NCI-H2081 treated with DMSO at 0.1 percent for 48 hours (cell line): ENCODE measurements at places on chromosomes 12 and 14.

DNA sequence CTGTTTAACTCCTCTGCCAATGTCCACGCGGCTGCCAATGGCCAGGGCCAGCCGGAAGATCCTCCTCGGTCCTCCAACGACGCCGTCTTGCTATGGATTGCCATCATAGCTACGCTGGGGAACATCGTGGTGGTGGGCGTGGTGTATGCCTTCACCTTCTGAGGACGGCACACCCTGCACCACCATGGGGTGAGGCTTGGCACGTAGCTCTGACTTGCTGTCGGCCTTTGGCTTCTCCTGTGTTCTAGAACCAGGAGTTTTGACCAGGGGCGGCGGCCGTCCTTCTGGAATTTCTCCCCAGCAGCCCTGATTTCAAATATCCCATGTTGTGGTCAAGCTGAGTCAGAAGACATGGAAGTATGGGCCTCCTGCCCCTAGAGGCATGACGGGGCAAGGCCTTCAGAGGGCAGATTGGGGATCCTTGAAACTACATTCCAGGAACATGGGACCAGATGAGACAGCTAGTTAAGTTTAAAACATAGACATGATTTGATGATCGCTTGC lies 47.5 kb downstream of the C14orf132 start:
- no peak for DNase-seq

- DNase-seq = peak; percentile 55
Observed at GRCh38 chr12:132144115-132144809, at the start of the genes DDX51 and NOC4L. DDX51 (minus strand) TSS chr12:132144319; CDS start chr12:132144296, 23 bp downstream. NOC4L (plus strand) TSS chr12:132144457; CDS start chr12:132144489, 32 bp downstream.

- no peak for DNase-seq
Observed at GRCh38 chr12:104551313-104551931, 94.7 kb downstream of the CHST11 start.

GRCh38 chr14:94217116-94217515 lies 43.0 kb downstream of the PPP4R4 start:
- no peak for DNase-seq

GRCh38 chr14:95855606-95856005 lies 21.0 kb upstream of the TUNAR start:
- no peak for DNase-seq

GRCh38 chr12:54026640-54027441 lies 1.4 kb upstream of the HOXC6 start:
- DNase-seq = no peak

GRCh38 chr12:64625243-64626077 lies 15.2 kb downstream of the RASSF3 start:
- DNase-seq = no peak

- no peak for DNase-seq
Observed at GRCh38 chr14:66105815-66106214, 380.4 kb upstream of the CCDC196 start.

DNA sequence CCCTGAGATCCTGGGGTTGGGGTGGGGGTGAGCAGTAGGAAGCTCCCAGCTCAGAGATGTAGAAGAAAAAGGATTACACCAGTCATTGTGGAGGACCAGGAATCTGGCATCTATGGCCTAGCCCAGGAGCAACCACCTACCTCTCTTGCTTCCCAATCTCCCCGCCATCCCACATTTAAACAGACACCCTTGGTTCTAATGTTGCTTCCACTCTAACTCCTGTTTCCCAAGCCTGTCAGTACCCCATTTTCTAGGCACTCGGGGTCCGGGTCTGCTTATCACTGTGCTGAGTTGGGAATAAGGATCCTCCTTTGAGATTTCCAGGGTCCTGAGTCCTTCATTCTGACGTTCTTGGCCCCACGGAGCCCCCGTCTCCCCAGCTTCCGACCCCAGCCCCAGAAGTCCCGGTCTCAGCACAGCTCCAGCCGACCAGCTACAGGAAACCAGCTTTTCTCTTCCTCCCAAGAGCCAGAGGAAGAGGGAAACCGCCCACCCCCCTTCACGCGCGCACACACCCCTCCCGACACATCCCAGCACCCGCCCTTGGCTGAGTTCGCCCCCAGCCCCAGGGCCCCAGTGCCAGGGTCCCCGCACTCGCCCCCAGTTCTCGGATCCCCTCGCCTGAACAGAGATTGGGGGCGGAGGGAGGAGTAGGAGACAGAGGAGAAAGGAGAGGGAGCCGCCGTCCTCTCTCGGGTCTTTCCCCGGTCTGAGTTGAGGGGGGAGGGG lies 1.2 kb downstream of the ITGA5 start:
- DNase-seq = no peak

GRCh38 chr12:96882862-96883261 lies 24.2 kb upstream of the NEDD1 start:
- DNase-seq = no peak

GRCh38 chr14:53696217-53696965 lies 260.2 kb downstream of the BMP4 start:
- no peak for DNase-seq

DNA sequence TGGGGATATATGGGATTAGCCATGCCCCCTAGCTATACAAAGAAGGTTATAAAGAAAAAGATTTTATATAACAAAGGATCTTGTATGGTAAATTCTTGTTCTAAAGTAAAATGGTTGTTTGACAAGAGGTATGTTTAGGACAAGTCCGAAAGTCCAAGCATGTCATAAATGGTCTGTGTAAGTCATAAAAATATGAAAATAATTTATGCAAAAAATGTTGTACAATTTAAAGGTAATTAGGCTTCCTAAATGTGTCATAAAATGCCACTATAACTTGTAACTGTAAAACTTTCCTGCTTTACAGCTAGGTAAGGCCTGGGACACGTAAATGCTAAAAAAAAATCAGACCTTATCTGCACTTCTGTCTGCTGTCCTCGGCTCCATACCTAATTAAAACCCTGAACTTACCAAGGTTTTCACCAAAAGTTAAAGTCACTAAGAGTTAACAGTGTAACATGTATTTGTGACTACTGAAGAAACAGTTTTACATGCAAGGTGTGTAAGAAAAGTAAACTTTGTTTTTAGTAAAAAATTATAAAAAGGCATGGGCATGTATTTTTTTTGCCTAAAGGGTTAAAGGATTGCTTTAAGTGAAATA lies 110.0 kb upstream of the RESF1 start:
- DNase-seq = no peak

DNA sequence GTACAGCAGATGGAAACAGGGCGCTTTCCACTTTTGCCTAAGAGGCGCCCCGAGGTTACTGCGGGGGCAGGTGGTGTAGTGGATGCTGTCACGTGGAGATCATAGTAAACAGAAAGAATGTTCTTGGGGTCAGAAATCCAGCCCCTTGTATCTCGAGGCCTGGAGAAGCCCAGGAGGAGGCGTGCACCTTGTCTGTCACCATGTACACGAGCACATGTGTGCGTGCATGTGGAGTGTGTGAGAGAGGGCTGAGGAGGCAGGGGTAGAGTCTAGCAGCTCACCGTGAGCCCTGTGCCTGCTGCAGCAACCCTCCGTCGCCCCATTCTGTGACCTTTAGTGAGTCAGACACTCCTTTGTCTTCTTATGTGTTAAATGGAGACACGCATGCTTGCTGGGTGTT lies 59.0 kb downstream of the CACNA1C start:
- DNase-seq = no peak

GRCh38 chr14:69624136-69624535 lies 12.7 kb downstream of the SUSD6 start:
- no peak for DNase-seq

GRCh38 chr12:29983851-29984250 lies 200.1 kb upstream of the TMTC1 start:
- no peak for DNase-seq

- DNase-seq = no peak
Observed at GRCh38 chr12:6347367-6348338, 5.8 kb upstream of the TNFRSF1A start.

GRCh38 chr14:75150150-75150549 lies 23.3 kb upstream of the NEK9 start:
- no peak for DNase-seq

DNA sequence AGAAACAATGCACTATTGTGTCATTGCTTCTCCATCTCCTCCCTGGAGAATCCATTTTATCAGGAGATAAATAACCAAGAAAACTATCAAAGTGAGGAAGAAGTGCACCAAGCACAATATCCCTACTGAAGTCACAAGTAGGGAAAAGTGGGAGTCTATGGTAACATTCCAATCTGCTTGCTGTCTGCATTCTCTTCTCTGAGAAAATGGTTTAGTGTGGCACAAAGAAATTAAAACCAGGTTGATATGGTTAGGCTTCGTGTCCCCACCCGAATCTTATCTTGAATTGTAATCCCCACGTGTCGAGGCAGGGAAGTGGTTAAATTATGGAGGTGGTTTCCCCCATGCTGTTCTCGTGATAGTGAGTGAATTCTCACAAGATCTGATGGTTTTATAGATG lies 209.7 kb downstream of the PRKD1 start:
- no peak for DNase-seq

GRCh38 chr14:60655119-60655897 lies 6.0 kb upstream of the SIX1 start:
- no peak for DNase-seq

DNA sequence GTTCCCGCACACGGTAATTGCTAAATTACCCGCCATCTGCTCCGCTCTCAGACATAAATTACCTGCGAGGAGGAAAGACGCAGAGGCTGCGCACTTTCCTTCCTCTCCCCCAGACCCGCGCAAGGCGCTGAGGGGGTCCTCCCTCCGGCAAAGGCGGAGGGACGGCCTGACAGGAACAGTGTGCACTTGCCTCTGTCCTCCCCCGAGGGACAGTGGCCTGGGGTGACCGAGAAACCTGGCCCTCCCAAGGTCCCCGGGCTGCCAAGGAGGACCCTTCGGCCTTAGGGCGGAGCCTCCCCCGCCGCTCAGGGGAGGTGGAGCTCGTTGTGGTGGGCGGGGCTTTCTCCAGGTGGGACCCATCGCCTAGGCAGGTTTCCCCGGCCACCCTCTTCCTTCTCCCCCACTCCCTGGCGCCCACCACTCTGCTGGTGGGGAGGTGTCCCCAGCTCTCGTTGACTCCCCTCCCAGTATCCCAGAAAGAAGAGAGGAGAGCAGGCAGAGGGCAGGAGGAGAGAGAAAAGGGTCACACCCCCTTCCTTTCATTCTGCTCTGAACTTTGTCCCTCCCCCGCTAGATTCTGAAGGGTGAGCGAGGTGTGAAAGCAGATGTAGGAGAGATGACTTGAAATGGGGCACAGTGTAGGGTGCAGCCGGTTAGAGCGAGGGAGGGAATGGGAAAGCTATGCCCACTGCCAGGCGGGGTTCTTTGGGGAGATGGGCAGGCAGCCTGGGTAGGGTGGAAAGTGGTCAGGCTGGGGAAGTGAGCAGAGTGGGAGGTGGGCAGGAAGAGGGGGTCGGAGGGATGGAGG lies 11.4 kb upstream of the CALCOCO1 start:
- DNase-seq = no peak

- DNase-seq = no peak
Observed at GRCh38 chr12:104889735-104890134, 68.4 kb downstream of the SLC41A2 start.

DNA sequence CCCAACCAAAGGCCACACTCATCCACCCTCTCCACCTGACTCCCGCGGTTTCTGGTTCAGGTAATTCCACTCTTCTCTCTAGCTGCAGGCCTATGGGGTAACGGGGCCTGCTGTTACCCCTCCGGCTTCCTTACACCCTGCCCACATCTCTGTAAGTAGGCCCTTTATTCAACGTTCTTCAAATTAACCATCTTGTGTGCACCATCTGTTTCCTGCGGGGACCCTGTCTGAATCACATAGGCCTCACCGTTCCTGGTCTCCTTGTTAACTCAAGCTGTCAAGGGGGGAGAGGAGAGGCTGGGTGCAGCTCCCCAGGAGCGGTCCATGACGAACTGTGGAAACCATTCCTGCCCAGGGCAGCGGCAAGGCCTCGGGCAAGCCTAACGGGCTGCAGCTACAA lies 9.3 kb upstream of the DLK1 start:
- no peak for DNase-seq

DNA sequence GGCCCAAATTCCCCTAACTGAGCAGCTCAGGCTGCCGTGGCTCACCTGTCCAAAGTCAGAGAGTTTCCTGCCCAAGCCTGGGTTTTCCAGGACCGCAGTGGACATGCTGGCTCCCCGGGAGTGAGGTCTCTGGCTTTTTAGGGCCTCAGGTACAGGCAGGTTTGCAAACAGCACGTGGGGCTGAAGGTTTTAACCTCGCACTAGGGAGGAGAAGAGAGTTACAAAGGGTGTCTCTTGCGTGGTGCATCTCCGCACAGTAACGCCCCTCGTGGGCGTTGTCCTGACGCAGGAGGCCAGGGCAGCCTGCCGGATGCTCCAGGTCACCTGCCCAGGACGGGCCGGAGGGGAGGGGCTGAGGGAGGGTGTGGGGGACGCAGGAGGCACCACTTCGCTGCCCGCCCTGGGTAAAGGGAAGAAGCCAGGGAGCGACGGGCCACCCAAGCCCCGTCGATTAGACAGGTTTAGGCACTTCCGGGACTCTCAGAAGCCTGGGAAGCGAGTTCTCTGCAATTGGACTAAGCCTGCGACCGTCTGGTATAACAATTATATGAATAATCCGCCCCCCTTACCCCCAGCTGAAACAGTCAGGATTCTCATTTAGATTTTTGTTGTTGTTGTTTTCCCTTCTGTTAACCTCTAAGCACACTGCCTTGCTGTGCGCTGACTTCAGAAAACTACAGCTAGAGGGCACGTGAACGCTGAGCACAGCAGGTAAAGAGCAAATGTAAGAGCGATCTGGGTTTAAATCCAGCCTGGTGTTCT lies at the start of gene PAH:
Gene PAH (minus strand): TSS at position 219 of the 762 bp plus-strand sequence. CDS start 114 bp downstream, at position 105.
- DNase-seq = no peak

DNA sequence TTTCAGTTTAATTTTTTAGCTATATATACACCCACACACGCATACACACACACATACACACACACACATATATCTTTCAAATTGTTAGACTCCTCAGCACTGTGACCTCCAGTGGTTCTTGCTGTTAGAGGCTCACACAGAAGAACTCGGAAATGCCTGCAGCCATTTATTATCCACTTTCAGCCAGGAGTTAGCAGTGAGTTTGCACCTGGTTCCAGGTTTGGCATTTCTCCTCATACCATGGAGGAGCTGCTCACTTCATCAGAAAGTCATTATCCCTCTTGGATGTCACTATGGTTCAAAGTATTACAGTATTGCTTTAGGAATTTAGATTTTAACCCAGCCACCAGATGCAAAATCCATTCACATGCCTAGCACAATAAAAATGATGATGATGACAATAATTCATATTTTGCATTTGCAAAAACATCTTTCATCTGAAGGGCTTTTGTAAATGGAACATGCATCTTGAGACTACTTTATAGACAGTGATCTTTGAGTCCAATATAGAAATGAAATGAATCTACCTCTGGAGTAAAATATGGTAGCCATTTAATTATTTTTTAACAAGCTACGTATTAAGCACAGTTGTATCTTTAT lies 42.3 kb downstream of the NPAS3 start:
- DNase-seq = no peak

GRCh38 chr14:92755495-92755894 lies 7.1 kb upstream of the LGMN start:
- DNase-seq = no peak

GRCh38 chr14:87325741-87326140 lies 667.2 kb downstream of the GALC start:
- DNase-seq = peak; percentile 36

DNA sequence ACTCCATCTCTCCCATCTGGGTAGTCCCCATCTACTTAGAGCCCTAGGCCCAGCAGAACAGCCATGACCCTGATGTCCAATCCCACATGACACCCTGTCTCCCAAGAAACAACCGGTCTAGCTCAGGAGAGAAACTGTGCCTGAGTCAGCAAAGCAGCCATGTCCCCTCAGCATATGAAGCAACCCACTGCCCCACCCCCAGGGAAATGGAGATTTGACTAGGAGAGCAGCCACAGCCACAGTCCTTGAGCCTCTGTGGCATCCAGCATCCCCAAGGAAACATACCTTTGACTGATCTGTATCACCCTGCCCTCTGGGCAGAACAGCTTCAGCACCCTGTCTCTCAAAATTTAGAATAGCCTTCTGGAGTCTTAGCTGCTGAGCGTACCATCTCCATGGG lies 641.9 kb upstream of the FBXO33 start:
- no peak for DNase-seq

- no peak for DNase-seq
Observed at GRCh38 chr12:86660488-86661147, 404.4 kb upstream of the MGAT4C start.
